ENCODE measurements at places on chromosomes 16 and 17.

GRCh38 chr17:3857261-3858105, 11.4 kb upstream of the NCBP3 start:
- DNase-seq: no peak

DNA sequence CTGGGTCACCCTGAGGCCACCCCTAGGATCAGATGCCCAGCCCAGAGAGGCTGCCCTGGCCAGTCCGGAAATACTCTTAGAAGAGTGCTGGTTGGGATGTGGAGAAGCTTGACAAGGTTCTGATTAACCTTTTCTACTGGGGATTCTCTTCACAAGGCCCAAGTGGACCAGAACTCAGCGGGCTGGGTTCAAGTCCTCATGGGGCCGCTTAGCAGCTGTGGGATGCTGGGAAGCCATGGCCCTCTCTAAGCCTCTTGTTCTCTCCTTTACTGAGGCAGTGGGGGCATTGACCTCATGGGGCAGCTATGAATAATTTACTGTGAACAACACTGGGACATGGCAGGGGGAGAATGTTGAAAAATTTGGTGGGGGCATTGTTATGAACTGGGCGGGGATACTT, 92.8 kb downstream of the CYLD start:
- DNase-seq: no peak

- no peak for DNase-seq
Measured at GRCh38 chr17:82750241-82750908, 1.5 kb upstream of the TBCD start.

DNA sequence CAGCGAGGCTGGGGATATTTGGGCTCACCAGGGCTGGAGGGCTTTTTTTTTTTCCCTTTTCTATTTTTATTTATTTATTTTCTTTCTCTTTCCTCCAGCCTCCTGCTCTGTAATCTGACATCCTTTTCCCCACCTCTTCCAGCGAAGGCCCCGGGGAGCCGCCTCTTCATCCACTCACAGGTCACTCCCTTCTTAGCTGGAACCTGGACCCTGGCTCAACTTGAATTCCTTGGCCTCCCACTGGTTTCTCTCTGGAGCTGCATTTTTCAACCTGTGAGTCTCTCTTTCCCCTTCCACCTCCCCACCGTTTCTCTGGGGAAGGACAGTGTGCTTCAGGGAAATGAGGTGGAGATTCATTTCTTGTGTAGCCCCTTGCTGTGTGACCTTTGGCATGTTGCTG, 82.0 kb downstream of the MRM1 start:
- no peak for DNase-seq

Data from stimulated activated CD4-positive, alpha-beta T cell treated with anti-CD3 and anti-CD28 coated beads, Interleukin-2, amount 100 ng/mL, for 4 hours (primary cell).